Activated naive CD8-positive, alpha-beta T cell treated with anti-CD3 and anti-CD28 coated beads for 36 hours (primary cell): ENCODE measurements at places on chromosomes 6 and 20. TPM values are rescaled to one million over a fixed set of nuclear protein-coding genes. Genes with fewer than 3 reads are reported as not detected.

- DNase-seq: no peak
Observed at GRCh38 chr20:31474097-31474436, 860 bp downstream of the DEFB124 start.

The ECT2L gene
- not detected for total RNA-seq

DNA sequence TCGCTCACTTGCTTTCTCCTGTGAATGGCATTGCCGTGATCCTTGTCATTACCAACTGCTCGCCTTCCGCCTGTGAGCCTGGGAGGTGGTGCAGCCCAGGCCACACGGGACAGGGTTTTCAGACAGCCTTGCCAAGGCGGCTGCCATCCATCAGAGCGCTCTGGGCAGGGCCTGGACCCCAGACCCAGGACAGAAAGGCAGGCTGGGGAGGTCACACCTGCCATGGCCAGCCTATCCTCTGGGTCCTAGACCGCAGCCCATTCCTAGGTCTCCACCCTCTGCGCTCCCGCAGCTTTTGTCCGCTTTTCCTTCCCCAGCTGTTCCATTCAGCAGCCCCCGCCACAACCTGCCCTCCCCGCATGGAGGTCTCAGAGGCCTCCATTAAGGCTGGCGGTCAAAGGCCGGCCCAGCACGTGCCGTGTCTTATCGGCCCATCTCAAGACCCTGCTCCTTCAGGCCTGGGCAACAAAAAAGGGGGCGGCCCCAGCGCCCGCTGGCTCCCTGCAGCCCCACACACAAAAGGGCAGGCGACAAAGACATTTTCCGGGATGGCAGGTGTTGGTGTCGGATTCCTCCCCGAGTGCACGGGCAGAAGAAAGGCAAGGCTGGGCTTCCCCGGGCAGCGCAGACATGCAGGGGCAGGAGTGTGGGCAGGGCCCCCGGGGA, 28.1 kb downstream of the INSM1 start:
- DNase-seq: no peak

DNA sequence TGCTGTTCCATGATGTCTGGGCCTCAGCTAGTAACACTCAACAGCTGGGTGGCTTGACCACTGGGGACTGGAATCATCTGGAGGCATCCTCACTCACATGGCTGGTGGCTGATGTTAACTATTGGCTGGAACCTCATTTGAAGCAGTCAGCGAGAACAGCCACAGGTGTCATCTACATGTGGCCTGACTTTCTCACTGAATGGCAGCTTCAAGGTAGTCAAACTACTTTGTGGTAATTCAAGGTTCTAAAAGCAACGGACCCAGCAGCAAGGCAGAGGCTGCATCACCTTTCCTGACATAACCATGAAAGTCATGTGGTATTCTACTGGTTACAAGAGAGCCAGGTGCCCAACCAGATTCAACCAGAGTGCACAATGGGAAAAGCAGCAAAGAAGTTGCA, 115.9 kb upstream of the DST start:
- DNase-seq: no peak

DNA sequence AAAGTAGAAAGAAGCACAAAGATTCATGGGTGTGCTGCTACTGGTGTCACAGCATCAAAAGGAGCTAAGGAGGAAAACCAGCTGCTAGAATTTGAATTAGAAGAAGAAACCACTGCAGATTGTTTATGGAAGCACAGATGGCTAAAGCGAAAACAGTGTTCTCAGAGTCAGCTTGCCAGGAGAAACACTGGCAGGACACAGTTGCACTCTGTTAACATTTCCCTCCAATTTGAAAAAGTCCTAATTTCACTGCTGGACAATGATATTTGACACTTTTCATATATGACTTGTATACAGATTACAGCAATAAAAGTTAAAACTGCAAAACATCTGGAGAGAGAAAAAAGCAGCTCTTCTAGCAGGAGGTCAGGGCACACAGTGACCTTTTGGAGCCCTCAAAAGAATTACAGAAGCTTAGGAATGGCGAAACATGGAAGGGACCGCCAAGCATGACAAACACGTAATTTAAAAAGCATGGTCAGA, 314.5 kb downstream of the COL12A1 start:
- DNase-seq: no peak

The BPIFA1 gene
- total RNA-seq: not detected

DNA sequence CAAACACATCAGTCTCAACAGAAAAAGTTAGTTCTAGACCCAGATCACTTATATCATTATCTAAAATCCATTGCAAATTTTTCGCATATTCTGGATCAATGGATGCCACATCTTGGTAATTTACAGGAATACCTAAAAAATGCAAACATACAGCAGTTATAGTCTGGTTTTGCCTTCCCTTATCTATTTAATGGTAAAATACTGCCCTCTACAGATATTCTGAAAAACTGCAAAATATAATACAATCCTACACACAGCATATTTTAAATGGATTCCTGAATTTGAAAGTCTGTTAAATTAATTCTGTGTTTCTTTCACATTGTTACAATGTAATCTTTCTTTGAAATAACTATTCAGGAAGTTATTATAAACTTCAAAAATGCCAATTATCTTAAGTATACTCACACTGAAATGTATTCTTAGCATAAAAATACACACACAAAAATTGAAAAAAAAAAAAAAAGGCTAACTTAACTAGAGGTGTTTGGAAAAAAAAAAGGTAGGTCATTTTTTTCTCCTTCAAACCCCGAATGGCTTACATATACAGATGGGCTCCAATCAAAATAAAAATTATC, 88.4 kb downstream of the HACE1 start:
- no peak for DNase-seq

The BANF2 gene
- not detected for total RNA-seq

DNA sequence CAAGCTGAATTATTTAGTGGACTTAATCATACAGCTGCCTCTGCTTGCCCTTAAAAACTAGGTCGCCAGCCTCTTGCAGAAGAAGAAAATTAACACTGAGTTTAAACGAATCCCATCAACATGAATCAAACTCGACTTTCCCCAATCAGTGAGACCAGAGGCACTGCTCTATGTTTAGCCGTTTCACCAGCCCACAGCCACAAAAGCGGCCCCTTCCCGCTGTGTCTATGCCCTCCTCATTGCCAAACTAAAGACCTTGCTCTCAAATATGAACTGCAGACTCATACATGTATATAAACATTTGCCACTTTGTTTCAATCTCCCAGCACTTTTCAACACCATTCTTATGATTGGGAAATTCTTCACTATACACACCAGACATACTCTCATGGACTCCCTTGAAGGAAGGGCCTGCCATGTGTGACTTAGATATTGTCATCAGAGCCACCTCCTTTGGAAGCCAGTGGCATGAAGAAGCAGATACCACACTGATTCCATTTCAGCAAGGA, 105.8 kb upstream of the ADGRF1 start:
- DNase-seq: no peak

- DNase-seq: no peak
Observed at GRCh38 chr20:49982072-49982345, 771 bp upstream of the SNAI1 start.

DNA sequence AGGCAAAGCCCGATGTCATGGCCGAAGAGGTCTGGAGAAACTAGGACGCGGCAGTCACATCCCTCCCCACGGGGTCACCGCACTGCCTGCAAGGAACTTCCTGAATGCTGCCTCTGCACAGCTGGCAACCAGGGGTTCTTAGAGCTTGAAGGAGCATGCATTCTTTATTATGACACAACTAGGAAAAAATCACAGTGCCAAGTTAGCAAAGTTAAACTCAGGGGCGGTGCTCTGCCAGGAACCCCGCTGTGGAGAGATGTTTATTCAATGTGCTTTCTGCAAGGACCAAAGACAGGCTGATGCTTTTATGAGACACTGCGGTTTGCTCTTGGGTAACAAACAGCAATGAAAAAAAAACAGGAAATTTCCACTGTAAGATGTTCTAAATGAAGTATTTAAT, 287.3 kb upstream of the FOXQ1 start:
- no peak for DNase-seq

The GTSF1L gene
- not detected for total RNA-seq

DNA sequence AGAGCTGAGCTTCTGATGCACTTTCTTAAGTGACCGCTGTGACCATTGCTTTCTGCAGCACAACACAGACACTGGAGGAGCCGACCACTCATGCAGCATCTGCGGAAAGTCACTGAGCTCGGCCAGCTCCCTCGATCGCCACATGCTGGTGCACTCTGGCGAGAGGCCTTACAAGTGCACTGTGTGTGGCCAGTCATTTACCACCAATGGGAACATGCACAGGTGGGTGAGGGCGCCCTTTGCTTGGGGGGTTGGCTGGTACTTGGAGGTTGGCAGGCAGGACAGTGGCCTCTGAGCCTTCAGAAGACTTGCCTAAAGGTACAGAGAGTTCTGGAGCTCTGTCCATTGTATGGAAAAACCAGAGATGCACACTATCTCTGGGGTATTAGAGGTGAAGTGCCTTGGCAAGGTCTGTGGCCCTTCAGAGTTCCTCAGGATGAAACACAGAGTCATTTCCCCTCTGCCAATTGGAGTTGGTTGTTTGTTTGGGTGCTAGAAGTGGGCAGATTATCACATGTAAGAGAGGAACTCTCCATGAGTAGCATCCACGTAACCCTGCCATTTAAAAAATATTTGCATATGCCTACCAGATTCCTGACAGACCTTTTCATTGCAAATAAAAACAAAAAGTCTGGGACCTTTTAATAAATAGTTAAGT, 81.5 kb downstream of the RREB1 start:
- DNase-seq: no peak

GRCh38 chr6:125888989-125889656, 67.4 kb upstream of the HINT3 start:
- DNase-seq: no peak

GRCh38 chr6:166950443-166950821, 5.9 kb downstream of the RNASET2 start:
- DNase-seq: no peak

GRCh38 chr6:63897459-63897858, 261.9 kb downstream of the PHF3 start:
- no peak for DNase-seq

GRCh38 chr6:111818539-111819226, 54.6 kb downstream of the FYN start:
- no peak for DNase-seq

The MCCD1 gene
- total RNA-seq: not detected

- DNase-seq: no peak
Observed at GRCh38 chr6:113457198-113457597, 399.9 kb upstream of the MARCKS start.

The GJA10 gene
- not detected for total RNA-seq

- no peak for DNase-seq
Observed at GRCh38 chr20:33273117-33273851, 9.7 kb upstream of the BPIFB1 start.

The ME1 gene
- total RNA-seq: not detected

- DNase-seq: no peak
Observed at GRCh38 chr6:47890326-47890875, 108.6 kb downstream of the OPN5 start.

GRCh38 chr6:137341681-137342195, 122.6 kb upstream of the IFNGR1 start:
- no peak for DNase-seq

The ACTL10 gene
- total RNA-seq: 4.1 TPM

The UNC93A gene
- not detected for total RNA-seq

The CST9 gene
- total RNA-seq: not detected

DNA sequence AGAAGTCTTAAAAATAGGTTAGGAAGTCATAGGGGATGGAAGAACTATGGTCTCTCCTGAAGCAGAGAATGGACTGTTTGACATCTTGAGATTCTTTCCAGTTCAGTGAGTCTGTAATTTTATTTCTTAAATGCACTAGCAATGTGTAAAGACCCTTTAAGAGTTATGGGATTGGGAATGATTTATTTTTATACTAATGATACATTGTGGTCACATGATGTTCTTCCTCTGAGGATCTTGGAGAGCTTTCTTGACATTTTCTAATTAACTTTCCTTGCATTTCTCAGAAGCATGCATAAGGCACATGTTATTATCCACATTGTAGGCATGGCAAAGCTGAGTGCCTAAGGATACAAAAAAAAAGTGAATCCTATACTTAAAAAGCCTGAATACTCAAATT, 507.6 kb upstream of the NRSN1 start:
- no peak for DNase-seq

DNA sequence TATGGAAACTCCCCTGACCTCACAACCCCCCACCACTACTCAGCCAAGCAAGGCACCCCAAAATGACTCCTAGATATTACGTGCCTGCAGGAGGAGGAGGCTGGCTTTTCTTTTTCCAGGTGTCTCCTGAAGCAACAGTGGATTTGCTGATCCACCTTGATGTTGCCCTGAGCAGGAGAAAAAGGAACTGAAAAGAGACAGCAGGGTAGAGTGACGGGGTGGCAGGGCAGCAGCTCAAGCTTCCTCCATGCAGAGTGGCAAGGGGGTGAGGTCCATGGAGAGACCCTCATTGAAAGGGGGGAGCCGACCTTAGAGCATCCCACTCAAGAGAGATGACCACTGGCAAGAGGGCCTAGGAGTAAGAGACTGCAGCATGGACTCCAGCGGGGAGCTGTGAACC, 112.0 kb upstream of the SIRPA start:
- no peak for DNase-seq

GRCh38 chr20:24378661-24379483, 90.6 kb upstream of the SYNDIG1 start:
- no peak for DNase-seq

The SLC32A1 gene
- not detected for total RNA-seq

- no peak for DNase-seq
Observed at GRCh38 chr6:62904687-62905086, 306.6 kb upstream of the FKBP1C start.

The ARMH2 gene
- not detected for total RNA-seq

The SH3BGRL2 gene
- total RNA-seq: 5.1 TPM

DNA sequence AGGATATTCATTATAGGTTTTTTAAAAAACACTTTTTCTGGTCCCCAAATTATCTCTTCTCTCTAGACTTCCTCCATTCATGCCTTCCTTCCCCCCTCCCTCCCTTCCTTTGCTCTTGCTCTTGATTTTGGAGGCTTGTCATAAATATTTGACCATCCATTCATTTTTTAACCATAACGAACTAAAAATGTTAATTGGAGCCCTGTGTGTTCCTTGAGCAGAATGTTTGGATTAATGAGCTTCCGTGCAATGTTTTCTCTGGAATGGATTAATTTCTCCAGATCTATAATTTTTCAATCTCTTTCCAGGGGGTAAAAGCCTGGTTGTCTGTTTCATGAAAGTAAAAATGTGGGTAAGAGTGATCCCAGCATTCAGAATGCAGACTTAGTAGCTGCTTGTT, 155.5 kb downstream of the ESR1 start:
- DNase-seq: no peak

GRCh38 chr6:34181908-34182307, 36.0 kb upstream of the GRM4 start:
- DNase-seq: no peak

The FAM162B gene
- not detected for total RNA-seq

GRCh38 chr6:101226677-101227135, 166.8 kb upstream of the GRIK2 start:
- DNase-seq: peak; percentile 8

DNA sequence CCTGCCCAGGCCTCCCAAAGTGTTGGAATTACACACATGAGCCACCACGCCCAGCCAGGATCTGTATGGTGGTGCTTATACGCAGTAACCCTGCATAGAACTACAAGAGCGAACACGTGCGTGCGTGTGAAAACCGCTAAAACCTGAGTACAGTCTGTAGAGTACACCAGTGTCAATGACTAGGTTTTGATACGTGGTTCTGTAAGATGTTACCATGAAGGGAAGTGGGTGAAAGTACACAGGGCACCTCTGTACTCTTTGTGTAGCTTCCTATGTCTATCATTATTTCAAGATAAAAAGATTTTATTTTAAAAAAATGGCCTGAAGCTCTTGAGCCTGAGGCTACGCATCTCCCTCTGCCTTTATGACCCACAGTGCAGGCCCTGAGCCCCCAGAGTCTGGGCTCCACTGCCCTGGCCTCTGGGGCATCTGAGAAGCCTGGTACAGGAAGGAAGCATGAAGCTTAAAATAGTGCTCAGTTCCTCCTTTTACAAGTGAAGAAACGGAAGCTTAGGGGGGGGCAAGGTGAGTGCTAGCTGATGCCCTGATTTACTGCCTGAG, 21.6 kb downstream of the LY86 start:
- DNase-seq: no peak
